Aorta (tissue), 5 donors: ENCODE measurements at places on chromosomes 12 and 14. TPM values are rescaled to one million over a fixed set of nuclear protein-coding genes. Genes with fewer than 3 reads are reported as not detected.

- DNase-seq, result no peak
These were observed 163.4 kb upstream of the DDHD1 start for GRCh38 chr14:53316504-53316903.

GRCh38 chr12:42809226-42809625 is 219.7 kb upstream of the PRICKLE1 start:
- no peak for DNase-seq

DNA sequence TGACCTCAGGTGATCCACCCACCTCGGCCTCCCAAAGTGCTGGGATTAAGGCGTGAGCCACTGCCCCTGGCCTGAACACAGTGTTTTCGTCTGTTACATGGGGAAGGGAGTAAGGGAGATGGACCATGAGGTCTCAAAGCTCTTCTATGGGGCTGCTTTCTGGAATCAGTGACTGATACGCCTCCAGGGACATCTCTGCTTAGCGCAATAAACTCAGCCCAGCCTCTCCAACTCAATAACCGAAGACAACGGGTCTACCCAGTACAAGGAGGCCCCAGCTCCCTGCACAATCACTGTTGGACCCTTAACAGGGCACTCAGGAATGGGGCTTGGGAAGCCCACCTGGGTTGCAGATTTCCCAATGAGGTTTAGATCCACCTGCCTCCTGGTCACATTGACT is 42.6 kb upstream of the CHGA start:
- DNase-seq, result no peak

- no peak for DNase-seq
These were observed 19.8 kb upstream of the DHRS4 start for GRCh38 chr14:23933742-23934128.

GRCh38 chr14:34398024-34398423 is 64.0 kb downstream of the SPTSSA start:
- DNase-seq, result no peak

DNA sequence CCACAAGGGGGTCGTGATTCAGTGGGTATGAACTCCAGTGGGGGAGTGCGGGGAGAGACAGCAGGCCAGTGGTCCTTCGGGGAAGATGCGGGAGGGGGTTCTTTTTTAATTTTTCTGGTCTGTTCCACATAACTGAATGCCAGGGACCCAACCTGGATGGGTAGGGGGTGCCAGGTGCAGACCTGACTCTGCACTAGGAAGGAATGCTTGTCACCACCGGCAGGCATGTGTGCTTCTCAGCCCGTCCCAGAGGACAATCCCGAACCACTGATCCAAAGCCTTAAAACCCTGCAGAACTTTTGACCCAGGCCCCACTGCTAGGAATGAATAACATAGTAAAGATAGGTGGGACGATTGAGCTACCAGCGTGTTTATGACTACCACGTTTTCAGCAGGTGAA is 72.0 kb downstream of the DIO3 start:
- no peak for DNase-seq

DNA sequence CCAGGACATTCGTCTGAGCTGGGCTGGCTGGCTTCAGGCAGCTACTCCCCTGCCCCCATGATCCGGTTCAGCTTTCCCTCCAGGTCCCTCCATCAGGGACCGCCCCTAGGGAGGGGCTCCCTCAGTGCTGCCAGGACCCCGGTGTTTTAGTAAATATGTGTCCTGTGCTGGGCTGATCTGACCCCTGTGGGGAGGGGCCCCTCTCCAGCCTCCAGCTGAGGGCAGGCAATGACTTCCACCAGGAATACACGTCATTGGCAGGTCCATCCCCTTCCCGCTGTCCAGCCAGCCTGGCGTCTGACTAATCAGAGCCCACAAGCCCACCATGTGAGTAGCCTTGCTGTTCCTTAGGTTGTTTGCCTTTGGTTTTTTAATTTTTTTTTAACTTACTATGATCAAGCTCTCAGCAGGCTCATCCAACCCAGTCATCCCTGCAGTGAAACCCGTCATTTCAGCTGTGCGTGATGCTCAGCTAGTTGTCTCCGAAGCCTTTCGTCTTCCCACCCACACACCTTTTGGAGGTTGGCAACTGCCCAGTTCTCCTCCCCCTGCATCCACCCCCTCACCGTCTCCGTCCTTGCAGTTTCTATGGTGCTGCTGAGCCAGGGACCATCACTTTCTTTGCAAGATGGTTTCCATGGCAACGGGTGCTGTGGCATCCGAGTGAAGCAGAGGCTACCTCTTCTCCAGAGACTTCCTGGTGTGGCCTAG is 16.0 kb upstream of the SERPINA4 start:
- no peak for DNase-seq

DNA sequence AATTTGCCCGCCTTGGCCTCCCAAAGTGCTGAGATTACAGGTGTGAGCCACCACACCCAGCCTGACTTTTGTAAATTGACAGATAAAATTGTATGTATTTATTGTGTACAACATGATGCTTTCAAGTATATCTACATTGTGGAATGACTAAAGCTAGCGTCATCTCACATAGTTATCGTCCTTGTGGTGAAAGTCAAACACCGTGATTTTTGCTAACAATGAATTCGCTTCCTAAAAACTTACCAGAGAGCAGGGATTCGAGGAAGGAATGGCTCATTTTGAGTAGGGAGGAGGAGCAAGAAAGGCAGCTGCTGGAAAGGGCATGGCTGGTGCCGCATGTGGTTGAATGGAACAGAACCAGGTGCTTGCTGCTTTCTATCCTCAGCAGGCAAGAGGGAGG is 85.4 kb downstream of the LGMN start:
- no peak for DNase-seq

DNA sequence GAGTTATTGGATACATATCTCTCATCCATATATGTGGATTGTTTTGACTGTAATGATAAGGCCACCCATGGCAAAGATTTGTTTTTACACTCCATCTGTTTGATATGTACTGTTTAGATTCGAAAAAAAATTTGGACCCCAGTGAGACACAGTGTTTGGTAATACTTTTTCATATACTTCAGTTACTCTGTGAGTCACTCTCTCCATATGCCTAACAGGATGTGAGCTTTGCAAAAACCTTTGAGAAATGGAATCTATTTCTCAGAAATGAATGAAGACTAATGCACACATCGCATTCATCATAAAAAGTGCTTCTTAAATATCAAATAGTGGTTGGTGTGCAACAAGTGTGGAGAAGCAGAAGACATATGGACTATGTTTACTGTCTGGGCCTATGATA is 781.5 kb downstream of the SLC6A15 start:
- no peak for DNase-seq

- no peak for DNase-seq
These were observed 41.9 kb upstream of the BEGAIN start for GRCh38 chr14:100629098-100629497.

DNA sequence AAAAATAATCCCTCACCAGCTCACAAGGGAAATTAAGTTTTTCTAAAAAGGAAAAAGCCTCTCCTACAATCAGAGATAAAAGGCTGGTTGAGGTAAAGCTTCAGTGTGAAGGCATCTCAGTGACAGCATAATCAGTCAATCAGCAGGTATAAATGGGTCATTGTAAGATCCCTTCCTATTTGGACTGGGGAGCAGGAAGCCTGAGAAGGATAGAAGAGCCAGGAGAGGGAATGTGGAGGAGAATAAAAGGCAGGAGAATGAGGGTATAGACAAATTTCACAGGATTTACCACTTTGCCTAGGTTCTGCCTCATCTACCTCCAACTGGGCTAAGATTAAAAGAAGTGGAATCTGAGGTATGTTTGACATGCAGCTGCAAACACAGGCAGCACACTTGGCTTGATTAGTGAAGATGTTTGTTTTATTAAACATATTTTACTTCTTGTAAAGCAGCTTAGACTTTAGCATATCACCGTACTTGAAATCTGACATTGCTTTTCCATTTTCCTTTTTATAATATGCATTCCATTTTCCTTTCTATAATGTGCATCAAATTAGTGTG is 479.1 kb upstream of the USP15 start:
- no peak for DNase-seq

- DNase-seq, result peak; percentile 85
These were observed at the start of gene C1QL4 for GRCh38 chr12:49336645-49337584. Gene C1QL4, minus strand, starts transcription at chr12:49337188. Its CDS starts 711 bp downstream, at chr12:49336477.

DNA sequence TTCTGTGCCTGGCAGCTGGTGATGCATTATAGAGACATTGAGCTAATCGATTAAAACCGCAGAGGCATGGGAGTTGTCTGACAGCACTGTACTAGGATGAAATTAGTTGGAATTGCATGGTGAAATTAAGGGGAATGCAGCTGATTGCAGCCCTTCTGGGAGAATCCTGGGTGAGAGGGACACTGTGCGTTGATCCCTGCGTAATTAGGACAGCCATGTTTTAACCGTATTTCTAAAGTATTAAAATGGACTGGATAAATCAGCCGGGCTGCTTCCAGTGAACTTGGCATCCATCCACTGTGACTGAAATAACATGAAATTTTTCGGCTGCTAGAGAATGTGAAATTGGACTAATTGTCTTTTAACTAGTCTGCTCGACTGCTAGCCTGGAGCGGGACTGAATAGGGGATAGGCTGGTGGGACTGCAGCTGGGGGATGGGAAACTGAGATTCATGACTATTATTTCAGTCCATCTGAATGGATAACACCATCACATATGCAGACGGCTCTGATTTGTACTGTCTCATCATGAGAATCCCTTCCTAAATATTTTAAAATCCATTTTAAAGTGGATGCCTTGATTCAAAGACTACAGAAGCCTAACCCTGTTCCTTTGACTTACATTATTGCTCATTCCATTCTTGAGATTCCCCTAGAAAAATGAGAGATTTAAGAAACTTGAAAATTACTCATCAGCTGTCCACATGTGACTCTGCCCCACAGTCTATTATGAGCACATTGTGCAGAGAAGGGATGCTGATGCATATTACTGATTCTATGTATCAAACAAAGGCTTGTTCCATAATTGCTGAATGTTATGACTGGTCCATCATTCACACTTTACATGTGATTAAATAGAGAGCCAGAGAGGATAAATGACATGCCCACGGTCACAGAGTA is 343.9 kb downstream of the NPAS3 start:
- no peak for DNase-seq

- no peak for DNase-seq
These were observed 925.4 kb downstream of the GALC start for GRCh38 chr14:87067591-87067990.

- DNase-seq, result no peak
These were observed 53.8 kb downstream of the PLEKHG3 start for GRCh38 chr14:64758025-64758521.

GRCh38 chr14:104113631-104114420 is 24.6 kb upstream of the KIF26A start:
- DNase-seq, result peak; percentile 38

DNA sequence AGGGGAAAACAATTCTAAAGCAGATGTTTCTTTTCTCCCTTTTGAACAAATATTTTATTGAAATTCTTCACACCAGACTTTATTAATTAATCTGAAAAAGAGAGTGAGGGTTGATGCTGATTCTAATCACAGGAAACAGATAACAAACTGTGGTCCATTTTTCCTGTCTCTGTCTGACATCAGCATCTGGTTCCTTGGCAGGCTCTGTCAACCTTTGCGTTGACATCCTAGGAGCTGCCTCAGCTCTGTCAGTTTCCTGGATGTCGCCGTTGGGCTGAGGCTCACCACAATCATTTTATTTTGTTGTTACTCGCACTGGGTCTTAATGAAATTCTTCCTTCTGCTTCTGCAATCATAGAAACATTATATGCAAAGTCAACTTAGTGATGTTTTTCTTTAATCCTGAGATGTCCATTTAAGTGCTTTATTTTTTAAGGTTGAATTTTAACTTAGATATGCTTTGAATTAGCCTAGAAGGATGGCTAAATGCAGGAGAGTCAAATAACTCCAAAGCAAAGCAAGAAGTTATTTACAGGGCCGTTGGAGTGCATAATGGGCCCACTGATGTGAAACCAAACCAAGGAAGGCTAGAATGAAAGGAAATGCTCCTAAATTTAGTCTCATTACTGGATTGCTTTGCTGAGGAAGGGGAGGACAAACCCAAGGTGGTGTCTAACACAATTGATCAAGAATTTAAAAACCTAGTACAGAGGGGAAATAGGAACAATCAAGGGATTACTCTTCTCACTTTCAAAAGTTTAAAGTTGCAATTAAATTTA is 542.4 kb downstream of the FLRT2 start:
- DNase-seq, result no peak

DNA sequence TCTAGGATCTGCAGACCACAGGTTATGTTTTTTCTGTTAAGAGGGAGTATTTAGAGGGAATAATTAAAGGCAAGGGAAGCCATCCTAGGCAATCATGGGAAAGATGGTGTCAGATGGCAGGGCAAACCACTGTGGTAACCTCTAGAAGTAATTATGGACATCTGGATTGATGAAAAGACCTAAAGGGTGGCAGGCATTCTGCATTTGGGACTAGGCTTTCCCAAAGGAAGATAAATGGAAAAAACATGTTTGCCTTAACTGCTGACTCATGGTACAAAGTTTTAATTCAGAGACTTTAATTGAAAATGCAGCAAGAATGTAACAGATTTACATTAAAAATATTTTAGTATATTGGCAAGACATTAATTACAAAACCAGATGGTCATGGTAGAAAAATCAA is 88.1 kb downstream of the TMEM30B start:
- no peak for DNase-seq

GRCh38 chr14:87252103-87252502 is 740.9 kb downstream of the GALC start:
- no peak for DNase-seq

- no peak for DNase-seq
These were observed 260.9 kb upstream of the USP15 start for GRCh38 chr12:61999311-61999710.

DNA sequence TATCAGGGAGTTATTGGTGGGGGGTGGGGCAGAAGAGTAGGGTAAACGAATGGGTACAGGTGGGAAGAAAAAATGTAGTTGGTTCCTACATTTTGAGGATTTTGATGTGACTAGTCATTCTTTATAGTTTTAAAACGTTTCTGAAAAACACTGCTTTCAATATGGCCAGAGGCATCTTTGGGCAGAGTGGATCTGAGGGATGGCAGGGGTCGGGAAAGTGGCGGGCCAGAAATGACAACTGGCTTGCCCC is 527 bp upstream of the ATP23 start:
- no peak for DNase-seq

GRCh38 chr14:44589180-44589579 is 82.1 kb upstream of the FSCB start:
- no peak for DNase-seq

DNA sequence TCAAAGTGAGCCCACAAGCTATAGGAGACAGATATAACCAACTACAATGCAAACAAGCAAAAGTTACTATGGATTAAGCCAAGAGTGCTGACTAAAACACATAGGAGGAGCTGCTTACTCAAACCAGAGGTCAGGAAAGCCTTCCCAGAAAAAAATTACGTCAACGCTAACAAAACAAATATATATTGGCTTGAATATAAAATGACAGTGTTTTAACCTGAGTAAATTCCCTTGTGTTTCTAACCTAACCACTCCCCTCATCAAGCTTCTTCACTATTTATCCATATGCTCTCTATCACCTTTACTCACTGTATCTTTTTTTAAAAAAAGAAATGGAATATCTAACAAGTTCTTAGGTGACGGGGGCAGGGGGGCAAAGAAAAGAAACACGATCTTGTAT is 115.9 kb downstream of the MED13L start:
- DNase-seq, result no peak

The MYBPC1 gene
- total RNA-seq, result not detected

The POTEG gene
- not detected for total RNA-seq

The DHRS1 gene
- 27.3 TPM for total RNA-seq

The C12orf43 gene
- 15.7 TPM for total RNA-seq

The IAPP gene
- not detected for total RNA-seq
